ENCODE measurements at places on chromosomes 2 and 18.
A peak's percentile ranks its signal among the peaks of the same experiment; 100 is the strongest.

- DNase-seq = no peak
Measured at GRCh38 chr18:23053776-23054457, 81.4 kb upstream of the CABLES1 start.

GRCh38 chr2:231713730-231714638, 5.7 kb downstream of the PTMA start:
- DNase-seq = no peak

- no peak for DNase-seq
Measured at GRCh38 chr2:240578488-240578887, 8.0 kb upstream of the CAPN10 start.

GRCh38 chr2:136113209-136113971, 4.6 kb downstream of the CXCR4 start:
- no peak for DNase-seq

DNA sequence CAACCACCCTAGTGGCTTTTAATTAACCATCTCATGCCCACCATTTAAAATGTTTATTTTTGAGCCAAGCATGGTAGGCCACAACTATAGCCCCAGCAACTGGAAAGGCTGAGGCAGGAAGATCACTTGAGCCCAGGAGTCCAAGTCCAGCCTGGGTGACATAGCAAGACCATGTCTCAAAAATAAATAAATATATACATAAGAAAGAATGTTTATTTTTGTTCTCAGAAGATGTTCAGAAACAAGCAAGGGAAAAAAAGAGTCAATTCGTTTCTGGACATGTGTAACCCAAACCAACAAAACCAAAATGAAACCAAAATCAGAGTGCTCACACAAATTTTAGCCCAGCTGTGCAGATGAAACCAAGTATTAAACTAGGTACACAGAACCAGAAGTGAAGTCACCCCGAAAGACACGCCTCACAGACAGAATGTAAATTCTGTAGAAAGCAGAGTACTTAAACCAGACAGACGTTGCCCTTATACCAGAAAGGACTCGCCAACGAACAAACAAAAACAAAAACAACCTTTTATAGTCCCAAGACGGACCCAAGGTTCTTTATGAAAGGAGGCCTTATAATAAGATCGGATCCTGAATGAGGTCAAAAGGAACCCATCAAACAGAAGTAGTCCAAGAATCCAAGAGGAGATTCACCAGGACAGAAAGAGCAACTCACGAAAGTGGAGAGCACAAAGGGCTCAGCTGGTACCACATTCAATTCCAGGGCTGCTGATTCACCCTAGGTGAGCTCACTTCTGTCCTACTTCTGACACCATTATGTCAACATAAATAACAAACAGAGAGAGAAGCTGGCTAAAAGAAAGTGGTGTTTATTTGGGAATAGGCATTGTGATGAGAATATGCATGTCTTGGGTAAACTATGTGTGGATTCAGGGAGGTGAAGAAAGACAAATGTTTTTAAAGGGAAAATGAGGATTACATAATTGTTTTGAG, 31.8 kb upstream of the MTCL1 start:
- no peak for DNase-seq

GRCh38 chr2:220341014-220341413, 713.6 kb downstream of the SLC4A3 start:
- DNase-seq = no peak

- DNase-seq = no peak
Measured at GRCh38 chr2:130327703-130328527, 14.8 kb upstream of the IMP4 start.

GRCh38 chr2:10372203-10372861, 69.6 kb downstream of the HPCAL1 start:
- DNase-seq = no peak

GRCh38 chr18:72652990-72653593, 109.0 kb upstream of the CBLN2 start:
- DNase-seq = peak; percentile 5

DNA sequence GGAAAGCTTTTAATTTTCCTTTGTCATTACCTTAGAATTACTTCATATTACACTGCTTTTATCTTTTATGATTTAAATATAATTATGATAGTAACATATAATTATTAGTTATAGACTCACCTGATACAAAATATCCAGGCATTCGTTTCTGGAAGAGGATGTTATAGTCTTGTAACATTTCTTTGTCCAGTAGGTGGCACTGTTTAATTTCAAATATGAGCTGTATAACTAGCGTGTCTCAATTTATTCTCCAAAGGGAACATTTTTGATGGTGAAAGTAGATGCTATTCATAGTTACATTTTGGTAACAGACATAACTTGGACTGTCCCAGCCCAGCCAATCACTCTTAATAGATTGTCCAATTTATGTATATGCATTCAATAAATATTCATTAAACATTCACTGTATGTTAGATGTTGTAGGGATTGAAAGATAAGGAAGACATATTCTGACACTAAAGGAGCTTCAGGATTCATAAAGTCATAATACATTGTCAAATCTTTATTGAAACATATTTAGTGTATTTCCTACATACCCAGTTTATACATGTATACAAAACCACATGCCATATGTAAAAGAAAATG, 19.2 kb downstream of the DAW1 start:
- no peak for DNase-seq

GRCh38 chr18:3193331-3193730, 26.4 kb downstream of the MYOM1 start:
- no peak for DNase-seq

All from GM19239 (cell line).